Activated naive CD8-positive, alpha-beta T cell treated with anti-CD3 and anti-CD28 coated beads for 36 hours (primary cell): ENCODE measurements at places on chromosomes 2 and 18.

DNA sequence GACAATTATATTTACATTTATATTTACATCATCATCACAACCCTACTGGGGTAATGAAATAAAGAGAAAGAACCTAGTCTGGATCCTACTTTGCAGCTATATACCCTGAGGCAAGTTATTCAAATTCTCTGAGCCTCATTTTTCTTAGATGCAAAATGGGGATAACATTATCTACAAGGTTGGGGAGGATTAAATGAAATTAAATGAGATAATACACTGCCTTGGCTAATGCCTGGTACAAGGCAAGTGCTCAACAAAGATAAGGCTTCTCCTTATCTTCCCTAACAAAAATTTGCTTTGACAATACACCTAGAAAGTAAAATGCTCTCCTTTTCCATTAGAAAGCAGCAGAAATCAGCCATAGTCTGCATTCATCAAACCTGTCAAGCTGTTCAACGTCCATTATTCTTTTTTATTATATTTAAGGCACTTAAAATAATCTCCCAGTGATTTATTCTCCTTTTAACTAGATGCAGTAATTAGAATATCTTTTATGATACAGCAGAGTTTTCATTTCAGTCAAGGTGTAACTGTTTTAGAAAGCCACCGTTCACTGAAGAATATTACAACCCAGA lies 44.8 kb downstream of the TCF4 start:
- DNase-seq = no peak

DNA sequence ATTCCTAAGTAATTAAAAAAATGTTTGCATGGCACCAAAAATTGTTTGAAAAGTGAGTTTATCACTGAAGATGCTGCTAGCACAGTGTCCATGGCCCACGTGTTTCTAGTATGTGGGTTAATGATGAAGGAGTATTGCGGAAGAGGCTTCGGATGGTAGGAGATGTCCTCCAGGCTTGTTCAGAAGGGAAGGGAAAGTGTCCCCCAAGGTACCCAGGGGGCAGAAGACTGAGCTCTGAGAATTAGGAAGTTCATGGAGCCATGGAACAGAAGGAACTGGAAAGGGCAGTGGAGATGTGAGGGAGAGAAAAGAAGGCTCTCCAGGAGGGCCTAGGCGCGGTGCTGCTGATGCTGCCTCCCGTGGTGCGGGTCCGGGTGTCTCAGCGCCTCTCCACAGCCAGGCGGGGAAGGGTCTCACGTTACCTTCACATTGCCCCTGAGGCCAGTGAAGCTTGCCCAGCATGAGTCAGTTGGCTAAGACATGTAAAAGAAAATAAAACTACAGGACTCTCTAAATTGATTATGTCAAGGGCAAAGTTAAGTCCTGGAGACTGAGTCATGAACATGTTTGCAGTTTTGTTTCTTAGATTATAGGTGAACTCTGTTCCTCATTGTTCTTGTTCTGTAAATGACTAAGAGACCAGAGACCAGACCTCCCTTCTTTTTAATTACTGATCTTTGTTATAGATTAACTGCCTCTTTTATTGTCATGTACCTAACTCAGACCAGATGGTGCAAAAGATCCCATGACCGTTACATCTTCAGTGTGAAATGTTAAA lies 89.0 kb downstream of the MTCL1 start:
- DNase-seq = no peak

DNA sequence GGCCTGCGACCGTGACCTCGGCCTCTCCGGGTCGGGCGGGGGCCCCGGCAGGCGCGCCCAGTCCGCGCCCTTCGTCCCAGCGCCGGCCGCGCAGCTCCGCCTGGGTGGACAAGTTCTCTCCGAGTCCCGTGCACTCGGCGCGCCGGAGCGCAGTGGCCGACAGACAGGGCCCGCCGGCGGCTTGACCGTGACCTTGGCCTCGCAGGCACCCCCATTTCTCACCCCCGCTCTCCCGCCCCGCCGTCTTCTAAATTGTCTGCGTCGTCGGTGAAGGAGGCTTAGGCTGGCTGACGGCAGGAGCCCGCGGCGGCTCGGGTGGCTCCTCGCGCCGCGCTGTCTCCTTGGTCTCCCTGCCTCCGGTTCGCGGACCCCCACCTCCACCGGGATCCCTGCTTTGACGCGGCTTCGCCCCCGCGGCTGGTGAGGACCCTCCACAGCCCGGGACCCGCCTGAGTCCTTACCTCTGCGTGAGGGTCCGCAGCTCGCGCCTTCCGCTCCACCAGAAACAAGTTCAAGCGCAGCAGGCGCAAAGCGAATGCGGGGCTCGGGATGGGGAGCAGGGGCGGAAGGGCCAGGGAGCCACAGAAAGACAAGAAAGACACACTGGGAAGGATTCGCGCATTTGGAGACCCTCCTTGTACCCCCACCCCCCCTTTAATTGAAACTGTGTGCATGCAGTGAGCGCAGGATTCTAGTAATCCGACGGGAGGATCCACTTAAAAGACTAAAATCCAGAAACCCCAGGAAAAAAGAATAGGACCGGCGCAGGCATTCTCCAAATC lies 4.0 kb downstream of the PTGR3 start:
- DNase-seq = no peak

GRCh38 chr2:138713069-138713496 lies 67.1 kb downstream of the NXPH2 start:
- DNase-seq = no peak

DNA sequence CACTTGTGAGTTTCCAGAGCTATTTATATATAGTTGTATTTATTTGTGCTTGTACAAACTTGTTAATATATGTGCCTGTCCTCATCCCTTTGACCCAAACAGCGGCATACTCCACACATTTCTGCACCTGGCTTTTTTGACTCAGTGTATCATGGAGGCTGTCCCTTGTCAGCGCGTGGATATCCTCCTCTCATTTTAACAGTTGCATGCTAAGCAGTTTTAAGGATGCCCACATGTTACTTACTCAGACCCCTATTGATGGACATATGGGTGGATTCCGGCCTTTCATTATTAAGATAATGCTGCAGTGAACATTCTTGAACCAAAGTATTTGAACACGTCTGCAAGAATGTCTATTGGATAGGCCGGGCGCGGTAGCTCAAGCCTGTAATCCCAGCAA lies 655 bp upstream of the MREG start:
- DNase-seq = no peak

- DNase-seq = no peak
These were observed 24.8 kb downstream of the GALM start for GRCh38 chr2:38690499-38691420.

GRCh38 chr2:102826904-102827303 lies 65.1 kb downstream of the TMEM182 start:
- no peak for DNase-seq

GRCh38 chr2:240182001-240182400 lies 41.5 kb upstream of the OTOS start:
- DNase-seq = no peak

- DNase-seq = no peak
These were observed 134.6 kb upstream of the ZEB2 start for GRCh38 chr2:144654523-144654922.

DNA sequence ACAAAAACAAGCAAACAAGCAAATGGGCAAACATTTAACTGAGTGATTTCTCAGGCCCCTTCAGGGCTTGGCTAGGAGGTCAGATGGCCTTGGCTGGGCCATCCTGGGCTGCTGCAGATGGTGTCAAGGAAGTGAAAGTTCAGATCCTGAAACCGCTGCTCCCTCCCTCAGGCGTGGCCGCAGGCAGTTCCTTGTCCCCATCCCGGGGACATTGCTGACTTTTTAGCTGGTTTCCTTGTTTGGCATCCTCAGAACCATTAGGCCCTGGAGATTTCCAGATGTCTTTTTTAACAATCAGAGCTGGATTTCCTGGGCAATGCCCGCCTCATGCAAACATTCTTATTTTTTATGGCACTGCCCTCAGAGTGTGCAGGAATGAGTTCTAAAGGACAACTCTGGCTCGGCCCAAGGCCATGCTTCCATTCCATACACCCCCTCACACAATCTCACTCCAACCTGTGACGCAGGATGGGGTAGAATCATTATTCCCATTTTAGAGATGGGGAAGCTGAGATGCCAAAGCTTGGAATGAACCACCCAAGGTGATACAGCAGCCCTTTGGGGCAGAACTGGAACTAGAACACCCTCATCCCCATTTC lies 86.1 kb upstream of the ZCCHC2 start:
- no peak for DNase-seq

DNA sequence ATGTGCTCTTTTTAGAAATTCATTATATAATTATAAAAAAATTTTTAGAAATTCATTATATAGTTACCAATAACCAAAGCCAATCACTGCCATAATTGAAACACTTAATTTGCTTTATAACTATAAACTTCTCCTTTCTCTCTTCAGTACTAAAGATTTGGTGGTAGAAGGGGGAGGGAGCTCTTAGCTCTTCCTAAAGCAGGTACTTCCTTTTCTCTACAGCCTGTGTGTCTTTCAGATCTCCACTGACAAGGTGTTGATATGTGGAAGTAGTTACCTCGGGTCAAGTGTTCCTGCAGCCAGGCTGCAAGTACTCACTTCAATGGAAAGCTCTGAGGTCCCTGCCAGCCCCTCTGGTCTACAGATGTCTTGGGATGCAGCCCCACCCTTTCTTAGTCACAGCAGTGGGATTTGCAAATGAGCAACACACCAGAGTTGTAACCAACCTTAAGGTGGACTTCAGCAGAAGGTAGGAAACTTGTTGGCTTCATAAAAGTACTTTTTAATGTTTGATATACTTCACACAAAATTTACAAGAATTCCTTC lies 690.0 kb downstream of the ARHGAP15 start:
- no peak for DNase-seq

DNA sequence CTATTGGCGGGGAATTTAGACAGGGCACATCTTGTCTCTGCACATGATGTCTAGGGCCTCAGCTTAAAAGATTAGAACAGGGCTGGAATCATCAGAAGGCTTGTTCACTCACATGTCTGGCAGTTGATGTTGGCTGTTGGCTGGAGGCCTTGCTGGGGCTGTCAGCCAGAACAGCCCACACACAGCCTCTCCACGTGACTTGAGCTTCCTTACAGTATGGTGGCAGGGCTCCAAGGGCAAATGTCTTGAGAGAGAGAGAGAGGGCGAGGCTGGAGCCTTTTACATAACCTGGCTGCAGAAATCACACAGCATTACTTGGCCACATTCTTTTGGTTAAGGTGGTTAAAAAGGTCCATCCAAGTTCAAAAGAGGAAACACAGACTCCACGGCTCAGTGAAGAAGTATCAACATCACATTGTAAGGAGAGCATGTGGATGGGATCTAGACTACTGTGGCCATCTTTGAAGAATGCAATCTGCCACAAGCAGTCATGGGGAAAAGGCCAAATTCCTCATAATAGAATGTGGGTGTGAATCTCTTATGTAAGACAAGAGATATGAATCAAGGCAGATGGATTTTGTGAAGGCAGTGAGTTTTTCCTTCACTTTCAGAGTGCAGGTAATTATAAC lies 30.4 kb downstream of the SRSF7 start:
- no peak for DNase-seq

GRCh38 chr2:70511971-70512729 lies 41.5 kb downstream of the TGFA start:
- DNase-seq = no peak

GRCh38 chr2:119261493-119262225 lies 38.0 kb downstream of the STEAP3 start:
- DNase-seq = no peak

DNA sequence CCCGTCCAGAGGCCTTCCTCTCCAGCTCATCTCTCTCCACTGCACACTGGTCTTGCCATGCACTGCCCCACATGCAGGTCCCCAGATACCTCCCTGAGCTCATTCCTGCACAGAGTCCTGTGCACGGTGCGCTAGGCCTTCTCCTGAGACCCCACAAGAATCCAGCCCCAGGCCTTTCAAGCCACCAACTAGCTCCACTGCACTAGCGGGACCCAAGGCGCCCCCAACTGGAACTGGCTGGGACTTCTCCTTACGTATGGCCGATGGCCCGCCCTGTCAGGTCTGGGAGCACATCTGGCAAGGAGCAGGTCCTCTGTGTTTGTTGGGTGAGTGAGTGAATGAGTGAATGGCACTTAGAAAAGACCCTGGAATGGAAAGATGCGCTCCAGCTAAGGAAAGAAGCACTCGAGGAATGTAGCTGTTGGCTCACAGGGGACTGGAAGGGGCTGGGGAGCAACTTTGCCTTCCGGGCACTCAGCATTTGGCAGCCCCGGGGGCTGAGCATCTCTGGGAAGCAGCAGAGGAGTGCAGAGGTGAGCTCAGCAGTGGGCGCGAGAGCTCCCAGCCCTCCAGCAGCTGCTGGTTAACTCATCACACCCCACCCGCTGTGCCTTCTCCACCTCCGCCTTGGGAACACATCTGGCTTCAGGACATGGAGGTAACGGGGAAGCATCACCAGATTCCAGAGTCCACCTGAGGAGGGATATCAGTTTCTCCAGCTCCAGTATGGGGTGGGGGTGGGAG lies 223.1 kb downstream of the GLI2 start:
- no peak for DNase-seq

GRCh38 chr2:182897137-182897536 lies 30.7 kb upstream of the FRZB start:
- no peak for DNase-seq

DNA sequence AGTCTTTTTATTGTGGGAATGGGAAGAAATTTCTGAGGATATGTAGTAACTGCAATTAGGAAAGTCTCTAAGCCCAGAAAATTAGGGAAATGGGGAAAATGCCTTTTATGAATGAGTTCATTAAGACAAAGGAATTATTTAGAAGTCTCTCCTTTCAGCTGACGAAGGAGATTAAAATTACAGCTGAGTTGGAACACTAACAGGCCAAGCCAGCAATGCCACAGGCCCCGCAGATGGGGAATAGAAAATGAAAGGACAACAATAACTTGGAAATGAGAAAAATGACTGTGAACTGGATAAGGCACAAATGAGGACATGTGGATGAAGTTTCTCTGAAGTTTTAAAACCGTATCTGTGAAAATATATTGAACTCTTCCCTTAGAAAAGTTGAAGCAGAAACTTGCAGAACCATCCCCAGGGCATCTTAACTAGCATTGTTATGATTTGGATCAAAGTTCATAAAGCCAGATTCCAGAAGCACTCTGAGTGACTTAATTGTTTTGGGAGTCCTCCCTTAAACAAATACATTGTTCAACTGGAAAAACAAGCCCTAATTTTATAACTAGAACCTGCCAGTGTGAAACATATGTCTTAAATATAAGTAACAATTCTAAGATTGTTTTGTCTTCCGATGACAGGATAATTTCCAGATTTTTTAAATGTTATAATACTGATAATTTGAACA lies 51.3 kb downstream of the C2orf76 start:
- DNase-seq = no peak

DNA sequence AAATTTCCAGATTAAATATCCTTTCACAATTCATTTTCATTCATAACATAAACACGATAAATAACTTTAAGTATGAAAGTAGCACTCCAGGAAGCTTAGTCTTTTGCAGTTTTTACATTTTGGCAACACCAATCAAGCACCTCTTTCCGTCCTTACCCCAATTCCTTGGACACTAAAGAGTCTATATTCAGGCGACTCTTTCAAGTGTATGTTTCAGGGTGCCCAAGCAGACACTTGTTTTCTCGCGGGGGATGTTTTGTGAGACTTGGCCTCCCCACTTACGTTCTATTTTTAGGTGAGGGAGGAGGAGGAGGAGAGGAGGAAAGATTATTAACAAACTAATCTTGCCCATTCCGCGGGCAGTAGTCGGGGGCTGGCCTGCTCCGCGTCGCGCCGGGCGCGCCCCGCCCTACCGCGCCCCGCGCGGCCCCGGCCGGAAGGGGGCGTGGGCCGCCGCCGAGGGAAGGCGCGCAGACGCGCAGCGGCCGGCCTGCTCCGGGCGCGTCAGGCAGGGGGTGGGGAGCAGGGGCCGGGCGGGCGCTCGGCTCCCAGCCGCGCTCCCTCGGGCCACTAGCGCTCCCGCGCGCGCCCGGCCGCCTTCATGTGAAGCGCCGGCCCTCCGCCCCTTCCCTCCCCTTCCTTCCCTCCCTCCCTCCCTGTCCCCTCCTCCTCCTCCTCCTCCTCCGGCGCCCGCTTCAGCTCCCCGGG lies at the start of gene ITPRID2:
Gene ITPRID2 (plus strand): TSS at position 473 of the 708 bp plus-strand sequence. CDS start 337 bp downstream, outside the sequence.
- peak; percentile 84 for DNase-seq

- no peak for DNase-seq
These were observed 1110.6 kb upstream of the ACVR2A start for GRCh38 chr2:146734042-146734820.
